Fibroblast of the aortic adventitia (primary cell): ENCODE measurements at places on chromosomes 3 and 15.

DNA sequence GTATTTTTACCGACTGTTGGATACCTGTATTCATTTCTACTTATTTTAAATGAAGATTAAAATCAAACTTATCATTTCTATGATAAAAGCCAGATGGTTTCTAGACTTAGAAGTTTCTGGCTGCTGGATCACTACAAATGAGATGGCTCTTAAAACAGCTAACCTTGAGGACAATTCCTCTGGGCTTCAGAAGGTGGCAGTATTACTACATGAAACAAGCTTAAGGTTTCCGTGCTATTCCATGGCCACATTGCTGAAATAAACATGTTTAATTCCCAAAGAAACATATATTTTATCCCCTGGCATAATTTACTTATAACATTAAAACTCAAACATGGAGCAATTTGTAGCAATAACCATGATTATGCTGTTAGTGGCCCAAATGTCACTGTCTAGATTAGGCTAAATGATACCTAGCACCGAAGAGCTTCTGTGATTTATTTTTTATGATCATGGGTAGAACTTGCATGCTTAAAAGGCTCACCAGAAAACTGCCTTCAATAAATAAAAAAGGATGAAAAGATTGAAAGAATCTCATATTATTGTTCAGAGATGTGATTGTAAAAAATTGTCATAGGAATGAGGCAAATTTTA, 204.0 kb upstream of the NANOGP8 start:
- DNase-seq: peak; percentile 87

DNA sequence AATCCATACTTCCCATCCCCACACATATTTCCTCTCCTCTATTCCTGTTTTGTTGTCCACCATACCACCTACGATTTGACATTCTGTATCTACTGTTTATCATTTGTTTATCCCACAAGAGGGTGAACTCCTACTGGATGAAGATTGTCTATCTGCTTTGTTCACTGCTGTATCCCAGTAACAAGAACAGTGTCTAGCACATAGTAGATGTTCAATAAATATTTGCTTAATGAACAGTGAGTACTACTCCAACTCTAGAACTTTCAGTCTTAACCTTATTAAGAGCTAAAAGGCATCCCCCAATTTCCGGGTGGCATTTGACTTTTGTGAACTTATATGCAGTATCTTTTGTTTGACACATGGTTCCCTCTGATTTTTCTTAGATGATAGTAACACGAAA, 1.3 kb downstream of the PYGO1 start:
- peak; percentile 16 for DNase-seq

DNA sequence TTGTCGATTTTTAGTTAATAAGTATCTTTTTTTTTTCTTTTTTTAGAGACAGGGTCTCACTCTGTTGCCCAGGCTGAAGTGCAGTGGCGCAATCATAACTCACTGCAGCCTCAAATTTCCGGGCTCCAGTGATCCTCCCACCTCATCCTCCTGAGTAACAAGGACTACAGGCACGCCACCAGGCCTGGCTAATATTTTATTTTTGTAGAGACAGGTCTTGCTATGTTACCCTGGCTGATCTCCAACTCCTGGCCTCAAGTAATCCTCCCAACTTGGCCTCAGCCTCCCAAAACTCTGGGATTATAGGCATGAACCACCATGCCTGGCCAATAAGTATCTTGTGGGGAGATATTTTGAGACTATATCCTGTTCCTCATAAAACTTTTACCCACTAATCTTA, 29.4 kb upstream of the ARID3B start:
- peak; percentile 16 for DNase-seq

- peak; percentile 29 for DNase-seq
These were observed 75.1 kb downstream of the ATP10A start for GRCh38 chr15:25787855-25788520.

DNA sequence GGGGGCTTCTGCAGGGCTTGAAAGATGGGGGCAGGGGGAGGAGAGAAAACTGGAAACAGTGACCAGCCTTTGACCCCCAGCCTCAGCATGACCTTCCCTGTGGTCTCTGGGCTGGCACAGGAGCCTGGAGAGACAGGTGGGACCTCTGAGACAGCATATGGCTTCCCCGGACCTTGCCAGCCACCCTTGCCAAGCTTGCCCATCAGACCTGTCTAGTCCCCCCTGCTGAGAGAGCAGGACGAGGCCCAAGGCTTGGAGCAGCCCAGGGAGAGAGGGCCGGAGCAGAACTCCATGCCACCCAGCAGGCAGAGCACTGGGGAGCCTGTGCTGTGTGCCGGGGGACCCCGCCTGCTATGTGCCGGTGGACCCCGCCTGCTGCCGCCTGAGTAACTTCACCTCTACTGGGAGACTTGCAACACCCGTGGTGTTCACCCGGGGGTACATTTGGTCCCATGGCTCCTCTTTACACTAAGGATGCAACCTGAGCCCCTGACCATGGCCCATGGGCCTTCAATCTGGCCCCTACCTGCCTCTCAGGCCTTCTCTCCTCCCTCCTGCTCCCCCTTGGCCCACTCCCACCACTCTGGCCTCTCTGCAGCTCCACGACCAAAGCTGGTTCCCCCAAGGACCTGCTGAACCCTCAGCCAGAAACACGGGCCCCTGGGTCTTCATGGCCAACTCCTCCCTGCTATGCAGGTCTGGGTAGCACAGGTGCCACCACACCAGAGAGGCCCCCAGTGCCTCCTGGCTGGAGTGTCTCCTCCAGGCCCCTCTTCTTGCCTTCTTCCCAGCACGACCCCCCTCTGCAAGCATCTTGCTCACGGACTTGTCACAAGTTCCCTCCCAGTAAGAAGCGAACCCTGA, 21.1 kb upstream of the SLC41A3 start:
- no peak for DNase-seq

DNA sequence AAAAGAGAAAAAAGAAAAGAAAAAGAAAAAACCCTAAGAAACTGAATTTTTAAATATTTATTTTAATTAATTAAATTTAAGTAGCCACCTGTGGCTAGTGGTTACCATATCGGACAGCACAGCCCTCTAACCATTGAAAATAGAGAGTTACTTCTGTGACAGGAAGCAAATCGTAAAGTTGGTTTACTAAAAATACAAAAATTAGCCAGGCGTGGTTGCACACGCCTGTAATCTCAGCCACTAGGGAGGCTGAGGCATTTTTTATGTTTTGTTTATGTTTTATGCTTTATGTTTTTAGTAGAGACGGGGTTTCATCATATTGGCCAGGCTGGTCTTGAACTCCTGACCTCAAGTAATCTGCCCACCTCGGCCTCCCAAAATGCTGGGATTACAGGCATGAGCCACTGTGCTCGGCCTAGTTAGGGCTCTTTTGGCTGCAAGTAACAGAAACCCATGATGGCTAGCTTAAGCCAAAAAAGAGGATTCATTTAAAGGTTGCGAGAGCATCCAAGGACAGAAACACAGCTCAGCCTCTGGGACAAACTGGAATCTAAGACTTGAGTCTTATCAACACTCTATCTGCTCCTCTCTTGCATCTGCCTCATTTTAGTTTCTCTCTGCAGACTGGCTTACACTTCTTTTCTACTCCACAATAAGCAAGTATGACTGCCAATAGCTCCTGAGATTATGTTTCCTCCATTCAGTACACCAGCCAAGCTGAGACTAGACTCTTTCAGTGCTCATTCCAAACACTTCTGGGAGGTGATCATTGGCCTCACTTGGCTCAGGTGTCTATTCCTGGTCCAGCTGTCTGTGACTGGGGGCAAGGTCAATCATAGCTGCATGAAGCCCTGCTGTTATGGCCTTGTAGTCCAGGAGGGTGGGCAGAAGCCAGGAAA, 6.8 kb upstream of the SKIL start:
- DNase-seq: no peak

DNA sequence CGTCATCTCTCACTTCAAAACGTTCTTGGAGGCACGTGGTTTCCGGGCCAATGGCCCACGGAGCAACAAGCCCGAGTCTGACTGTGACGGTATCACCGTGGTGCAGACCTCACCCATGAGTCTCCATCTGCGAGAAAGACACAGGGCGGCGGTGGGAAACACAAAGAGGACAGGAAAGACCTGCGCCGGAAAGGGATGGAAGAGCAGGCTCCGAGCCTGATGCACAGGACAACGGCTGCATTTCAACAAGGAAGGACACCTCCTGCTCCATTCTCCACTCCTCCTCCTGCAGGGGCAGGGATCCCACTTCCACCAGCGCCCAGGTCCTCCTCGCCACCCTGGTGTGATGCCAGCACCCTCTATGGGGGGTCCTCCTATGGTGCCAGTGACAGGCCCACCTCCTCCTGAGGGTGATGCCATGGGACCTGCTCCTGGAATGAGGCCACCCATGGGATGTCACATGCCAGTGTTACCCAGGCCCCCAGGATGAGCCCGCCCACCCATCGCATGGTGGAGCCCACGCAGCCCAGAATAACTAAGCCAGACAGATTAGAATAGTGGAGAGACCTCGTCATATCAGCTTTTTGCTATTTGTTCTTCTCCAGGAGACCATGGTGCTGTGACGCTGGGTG, 73.0 kb upstream of the PCSK6 start:
- DNase-seq: no peak

GRCh38 chr3:31724651-31725050, 191.9 kb downstream of the STT3B start:
- DNase-seq: peak; percentile 14

DNA sequence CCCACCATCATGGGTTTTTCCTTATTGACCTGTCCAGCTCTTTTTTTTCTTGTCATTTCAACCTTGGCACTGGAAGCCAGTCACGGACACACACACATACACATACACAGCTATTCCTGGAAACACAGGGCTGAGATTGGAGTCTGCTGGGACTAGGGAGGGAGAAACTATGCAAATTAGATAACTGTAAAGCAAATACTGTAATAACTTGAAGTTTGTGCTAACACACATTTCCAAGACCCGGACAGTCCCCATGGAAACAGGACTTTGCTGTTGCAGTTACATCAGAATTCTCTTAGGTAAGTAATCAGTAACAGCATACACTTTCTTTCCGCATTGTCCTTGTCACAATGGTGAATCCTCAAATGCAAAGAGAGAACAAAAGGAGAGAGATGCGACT, 304.4 kb downstream of the KBTBD8 start:
- DNase-seq: no peak

DNA sequence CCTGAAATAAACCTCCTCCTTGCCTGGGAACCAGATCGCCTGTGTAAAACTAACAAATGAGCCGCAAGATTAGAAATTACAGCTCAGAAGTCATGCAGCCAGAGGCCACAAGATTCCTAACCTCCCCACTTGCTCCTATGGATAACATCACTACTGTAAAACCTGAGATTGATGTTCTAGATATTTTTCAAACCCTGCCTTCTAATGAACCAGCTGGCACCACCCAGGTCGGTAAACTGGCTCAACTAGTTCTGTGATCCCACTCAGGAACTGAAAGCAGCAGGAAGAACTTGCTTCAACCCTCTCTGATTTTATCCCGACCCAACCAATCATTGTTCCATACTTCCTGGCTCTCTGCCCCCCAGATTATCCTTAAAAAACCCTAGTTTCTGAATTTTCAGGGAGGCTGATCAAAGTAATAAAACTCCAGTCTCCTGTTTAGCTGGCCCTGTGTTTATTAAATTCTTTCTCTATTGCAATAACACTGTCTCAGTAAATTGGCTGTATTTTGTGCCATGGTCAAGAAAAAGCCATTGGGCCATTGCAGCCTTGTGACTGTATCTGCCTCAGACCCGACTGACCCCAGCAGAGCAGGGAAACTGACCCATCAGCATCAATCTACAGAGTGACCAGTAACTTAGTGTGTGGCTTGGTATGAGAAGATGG, 98.9 kb downstream of the RPLP1 start:
- DNase-seq: no peak

- DNase-seq: no peak
These were observed 183.6 kb downstream of the MBNL1 start for GRCh38 chr3:152452318-152452717.

DNA sequence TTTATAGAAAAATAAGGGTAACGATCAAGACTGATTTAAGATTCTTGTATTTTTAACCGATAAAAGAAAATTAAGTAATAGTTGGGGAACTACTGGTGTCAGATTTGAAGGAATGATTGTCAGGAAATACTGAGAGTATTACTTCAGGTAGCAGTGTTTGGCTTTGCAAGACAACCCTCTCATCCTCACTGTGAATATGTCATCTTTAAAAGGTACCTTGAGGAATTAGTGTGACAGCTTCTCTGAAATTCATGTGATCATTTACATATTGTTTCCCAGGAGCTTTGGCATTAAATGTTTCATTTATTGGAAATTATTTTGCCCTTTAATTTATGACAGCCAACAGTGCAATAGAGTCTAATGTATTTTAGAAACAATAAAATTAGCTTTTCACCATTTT, 3.3 kb downstream of the CHL1 start:
- DNase-seq: no peak

DNA sequence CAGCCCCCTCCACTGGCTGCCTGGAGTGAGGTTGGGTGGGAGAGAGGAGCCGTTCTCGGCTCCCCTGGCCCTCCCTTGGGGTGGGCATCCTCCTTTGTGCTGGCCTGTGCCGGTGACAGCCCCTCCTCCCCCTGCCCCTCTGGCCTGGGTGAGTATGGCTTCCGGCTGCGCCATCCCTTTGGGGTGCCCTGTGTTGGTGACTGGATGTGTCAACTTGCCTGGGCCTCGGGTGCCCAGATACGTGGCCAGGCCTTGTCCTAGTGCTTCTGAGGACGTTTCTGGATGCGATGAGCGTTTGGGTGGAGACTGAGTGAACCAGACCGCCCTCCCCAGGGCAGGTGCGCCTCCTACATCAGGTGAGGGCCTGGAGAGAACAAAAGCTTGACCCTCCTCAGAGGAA, 59.7 kb downstream of the PLXNA1 start:
- DNase-seq: no peak

DNA sequence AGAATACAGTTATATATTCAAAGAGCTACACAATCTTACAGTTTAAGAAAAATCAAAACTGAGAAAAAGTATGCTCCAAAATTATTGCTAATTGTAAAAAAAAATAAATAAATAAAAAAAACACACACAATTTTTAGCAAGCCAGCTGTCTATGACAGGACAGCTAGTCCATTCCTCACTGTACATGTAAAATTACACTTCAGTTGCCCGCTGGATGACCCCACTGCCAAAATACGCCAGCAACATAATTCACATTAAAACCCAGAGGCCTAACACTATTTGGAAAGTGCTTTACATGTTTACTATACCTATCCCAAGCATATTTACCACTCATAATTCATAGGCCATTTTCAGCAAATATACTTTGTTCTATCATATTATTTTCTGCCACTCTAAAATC, 5.8 kb downstream of the MYO9A start:
- peak; percentile 59 for DNase-seq

GRCh38 chr3:149898771-149899170, 71.9 kb downstream of the PFN2 start:
- DNase-seq: peak; percentile 81

GRCh38 chr3:60935709-60936108, 315.5 kb downstream of the FHIT start:
- DNase-seq: peak; percentile 16

- peak; percentile 52 for DNase-seq
These were observed 38.0 kb upstream of the VILL start for GRCh38 chr3:37952564-37952963.

- DNase-seq: no peak
These were observed 6.7 kb downstream of the EOMES start for GRCh38 chr3:27715454-27715806.
